ENCODE measurements at places on chromosomes 3 and 15. TPM values are rescaled to one million over a fixed set of nuclear protein-coding genes. Genes with fewer than 3 reads are reported as not detected.

Gene ZIC1
- total RNA-seq: not detected

DNA sequence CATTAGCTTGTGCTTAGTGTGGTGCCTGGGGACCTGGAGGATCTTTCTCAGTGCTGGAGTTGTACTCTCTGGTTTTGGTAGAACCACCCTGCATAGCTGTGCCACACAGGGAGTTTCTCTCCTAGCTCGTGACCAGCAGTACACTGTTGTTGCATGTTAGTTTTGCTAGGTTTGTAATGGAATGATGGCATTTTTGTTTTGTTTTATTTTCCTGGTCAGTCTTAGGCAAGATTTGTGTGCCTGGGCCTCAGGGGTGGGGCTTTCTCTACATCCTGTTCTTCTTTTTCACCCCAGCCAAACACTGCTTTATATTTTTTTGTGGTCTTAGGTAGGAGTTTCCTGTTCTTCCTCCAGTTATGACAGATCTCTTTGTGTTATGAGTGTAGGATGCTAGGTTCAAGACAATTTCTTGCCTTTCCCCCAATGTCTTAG, 534.5 kb upstream of the KCNMB2 start:
- peak; percentile 27 for DNase-seq

DNA sequence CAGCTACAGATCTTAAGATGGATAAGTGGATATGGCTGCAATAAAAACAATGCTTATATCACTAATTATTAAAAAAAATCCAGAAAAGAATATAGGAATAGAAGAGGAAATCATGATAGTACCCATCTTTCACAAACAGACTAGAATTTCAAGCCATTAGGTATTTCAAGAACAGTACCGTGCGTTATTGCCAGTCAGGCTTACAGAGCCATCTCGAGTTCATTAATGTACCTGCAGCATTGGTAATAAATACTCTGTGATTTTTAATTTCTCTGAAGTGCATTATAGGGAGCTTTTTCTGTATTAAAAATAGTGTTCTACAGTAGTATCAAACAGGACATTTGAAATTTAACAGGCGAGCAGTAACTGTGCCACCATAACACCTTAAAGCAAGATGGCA, 35.7 kb downstream of the ST3GAL6 start:
- no peak for DNase-seq

Gene ALPK3
- 0.22 TPM for total RNA-seq

- DNase-seq: no peak
Measured at GRCh38 chr3:25567388-25567787, 97.3 kb downstream of the TOP2B start.

DNA sequence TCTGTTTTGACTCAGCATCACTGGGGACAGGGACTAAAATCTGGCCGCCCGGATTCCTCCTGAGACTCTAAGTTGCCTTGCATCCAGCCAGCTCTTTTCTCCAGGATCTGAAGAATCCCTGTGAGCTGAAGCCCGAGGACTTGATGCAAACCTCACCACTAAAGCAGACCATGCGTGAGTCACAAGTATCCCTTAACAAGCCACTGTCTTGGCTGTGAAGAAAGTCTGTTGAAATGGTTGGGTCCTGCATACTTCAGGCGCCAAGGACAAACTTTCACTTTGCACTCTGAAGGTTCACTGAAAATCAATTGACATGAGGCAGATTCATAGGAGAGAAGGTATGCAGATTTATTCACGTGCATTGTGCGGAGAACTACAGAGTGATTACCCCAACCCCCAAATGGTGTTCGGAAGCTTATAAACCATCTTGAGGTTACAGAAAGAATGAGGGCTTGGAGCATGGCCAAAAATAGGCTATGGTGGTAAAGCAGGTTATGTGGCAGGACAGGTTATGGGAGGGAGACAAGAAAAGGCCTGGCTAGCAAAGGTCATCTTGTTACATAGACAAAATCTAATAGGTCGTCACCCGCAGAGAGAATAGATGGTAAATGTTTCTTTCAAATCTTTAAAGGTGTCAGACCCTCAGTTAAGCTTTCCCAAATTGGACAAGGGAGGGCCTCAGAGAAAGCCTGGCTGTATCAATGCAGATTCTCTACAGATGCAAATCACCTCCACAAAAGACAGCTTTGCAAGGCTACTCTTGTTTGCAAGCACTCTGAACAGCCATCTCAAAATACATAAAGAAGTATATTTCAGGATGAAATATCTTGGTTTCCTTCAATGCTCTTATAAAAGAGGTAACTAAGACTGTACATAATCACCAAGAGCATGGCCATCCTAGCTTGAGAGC, 126.3 kb upstream of the PLAAT1 start:
- no peak for DNase-seq

Gene GRIP2
- not detected for total RNA-seq

- DNase-seq: no peak
Measured at GRCh38 chr3:163768048-163768447, 1310.2 kb downstream of the SI start.

DNA sequence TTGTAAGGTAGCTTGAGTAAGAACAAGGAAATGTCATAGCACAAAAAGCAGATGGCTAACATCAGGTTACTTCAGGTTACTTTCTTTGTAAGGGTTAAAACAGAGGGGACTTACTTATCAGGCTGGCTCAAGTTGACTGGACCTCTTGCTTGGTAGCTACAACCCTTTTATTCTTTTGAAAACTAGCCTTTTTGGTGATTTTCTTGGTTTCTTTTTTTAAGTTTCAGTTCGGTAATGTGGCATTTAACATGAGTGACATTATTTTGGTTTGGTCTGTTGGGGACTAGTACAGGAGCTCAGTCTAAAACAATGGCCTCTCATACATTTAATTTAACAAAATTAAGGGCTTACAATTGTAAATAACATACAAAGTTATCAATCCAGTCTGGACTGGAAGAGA, 621.4 kb downstream of the OTOL1 start:
- no peak for DNase-seq

DNA sequence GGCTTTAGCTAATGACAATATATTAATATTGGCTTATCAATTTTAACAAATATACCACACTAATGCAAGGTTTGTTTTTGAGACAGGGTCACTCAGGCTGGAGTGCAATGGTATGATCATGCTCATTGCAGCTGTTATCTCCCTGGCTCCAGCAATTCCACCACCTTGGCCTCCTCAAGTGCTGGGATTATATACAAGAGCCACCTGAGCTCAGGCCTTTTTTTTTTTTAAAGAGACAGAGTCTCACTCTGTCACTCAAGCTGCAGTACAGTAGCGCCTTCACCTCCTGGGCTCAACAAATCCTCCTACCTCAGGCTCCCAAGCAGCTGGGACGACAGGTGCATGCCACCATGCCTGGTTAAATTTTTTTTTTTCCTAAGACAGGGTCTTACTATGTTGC, 11.7 kb downstream of the DLG1 start:
- DNase-seq: no peak

DNA sequence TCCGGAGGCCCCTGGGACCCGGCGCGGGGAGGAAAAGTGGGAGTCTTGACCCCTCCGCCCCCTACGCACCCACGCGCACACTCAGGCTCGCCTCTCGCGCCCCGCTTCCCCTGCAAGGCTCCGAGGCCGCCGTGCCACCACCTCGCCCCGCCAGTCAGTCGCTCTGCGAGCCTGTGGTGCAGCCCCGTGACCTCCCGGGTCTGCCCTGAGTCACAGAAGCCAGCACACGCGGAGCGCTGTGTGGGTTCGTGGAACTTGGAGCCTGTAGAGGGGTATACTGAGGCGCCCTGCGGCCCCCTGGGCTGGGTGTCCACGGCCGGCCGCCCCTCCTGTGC, 380 bp upstream of the ALS2CL start:
- no peak for DNase-seq

- no peak for DNase-seq
Measured at GRCh38 chr3:106811376-106811775, 565.9 kb upstream of the CCDC54 start.

DNA sequence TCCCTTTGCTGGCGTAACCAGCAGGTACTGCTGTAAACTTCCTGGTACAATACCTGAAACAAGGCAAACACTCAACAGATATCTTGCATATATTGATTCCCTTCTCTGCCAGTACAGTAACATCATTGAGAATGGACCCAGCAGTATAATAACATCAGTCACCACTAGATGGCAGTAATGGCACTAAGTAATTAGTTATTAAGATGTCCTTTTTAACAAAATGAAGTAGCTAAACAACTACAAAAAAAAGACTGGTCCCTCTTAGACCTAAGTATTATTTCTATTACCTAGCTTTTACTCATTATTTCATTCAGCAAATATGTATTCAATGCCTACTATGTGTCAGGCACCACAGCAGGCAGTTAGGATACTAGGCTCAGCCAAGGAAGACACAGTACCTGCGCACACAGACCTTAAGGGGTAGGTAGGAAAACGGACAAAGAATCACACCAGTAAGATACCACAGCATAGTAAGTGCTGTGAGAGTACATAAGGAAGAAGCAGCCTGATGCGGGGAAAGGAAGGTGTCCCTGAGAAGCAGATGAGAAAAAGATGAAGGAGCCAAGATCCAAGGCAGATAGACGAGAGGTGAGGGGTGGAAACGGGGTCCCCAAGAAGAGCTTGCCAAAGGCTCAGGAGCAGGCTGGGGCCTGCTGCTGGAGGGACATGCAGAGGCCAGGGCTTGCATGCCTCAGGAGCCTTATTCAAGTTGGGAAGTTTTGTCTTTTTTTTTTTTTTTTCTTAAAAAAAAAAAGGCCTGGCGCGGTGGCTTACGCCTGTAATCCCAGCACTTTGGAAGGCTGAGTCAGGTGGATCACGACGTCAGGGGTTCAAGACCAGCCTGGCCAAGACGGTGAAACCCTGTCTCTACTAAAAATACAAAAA, 102.7 kb upstream of the CHD2 start:
- DNase-seq: peak; percentile 87

Gene ASTE1
- total RNA-seq: 21.0 TPM

GRCh38 chr3:152203652-152204051, 65.1 kb upstream of the MBNL1 start:
- no peak for DNase-seq

Gene TRPM1
- not detected for total RNA-seq

Gene KLHL24
- 144 TPM for total RNA-seq

Gene ERICH6
- total RNA-seq: not detected

Gene WDR93
- not detected for total RNA-seq

DNA sequence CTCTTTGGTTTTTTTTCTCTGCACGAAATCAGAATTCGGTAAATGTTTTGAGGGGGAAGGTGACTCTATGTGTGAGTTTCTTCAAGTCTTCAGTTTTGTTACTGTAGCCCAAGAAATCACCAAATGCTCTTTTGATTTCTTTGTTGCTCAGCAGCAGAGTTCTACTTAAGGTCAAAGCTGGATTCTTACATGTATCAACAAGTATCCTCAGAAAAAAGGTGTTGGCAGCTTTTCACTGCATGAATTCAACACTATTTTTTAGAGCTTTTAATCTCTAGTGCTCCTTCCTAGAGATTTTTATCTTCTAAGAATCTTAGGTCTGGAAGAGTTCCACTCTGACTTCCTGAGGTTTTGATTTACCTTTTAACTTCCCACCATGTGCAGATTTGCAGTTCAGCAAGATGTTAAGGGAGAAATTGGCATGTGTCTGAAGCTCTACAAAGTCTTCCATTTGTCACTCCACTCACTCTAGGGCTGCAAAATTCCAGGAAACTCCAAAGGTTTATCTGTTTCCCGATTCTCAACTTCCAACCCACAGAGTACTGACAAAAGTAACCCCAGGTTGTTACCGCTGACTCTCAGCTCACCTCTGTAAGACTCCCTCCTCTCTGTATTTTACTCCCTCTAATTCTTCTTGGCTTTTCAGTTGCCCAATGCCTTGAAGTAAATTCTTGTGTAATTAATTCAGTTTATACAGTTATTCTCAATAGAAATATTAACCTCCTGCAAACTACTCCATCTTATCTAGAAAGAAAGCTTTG, 13.3 kb upstream of the CD200 start:
- DNase-seq: no peak

DNA sequence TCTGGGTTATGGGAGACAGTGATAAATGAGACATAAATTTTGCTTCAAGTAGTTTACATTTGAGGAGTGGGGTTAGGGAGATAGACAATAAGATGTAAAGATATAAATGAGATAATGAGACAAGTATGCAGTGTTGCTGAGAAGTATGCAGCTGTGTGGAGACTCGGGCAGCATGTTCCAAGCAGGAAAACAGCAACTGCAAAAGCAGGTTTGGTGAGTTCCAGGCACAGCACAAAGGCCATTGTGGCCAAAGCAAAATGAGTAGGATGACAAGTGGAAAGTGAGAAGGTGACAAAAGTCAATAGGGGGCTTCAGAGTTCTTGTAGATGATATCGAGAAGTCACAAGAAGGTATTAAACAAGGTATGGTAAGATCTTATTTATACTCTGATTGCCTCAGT, 259.1 kb upstream of the PEX5L start:
- DNase-seq: no peak

- DNase-seq: no peak
Measured at GRCh38 chr3:5055357-5056110, 66.6 kb upstream of the ARL8B start.

GRCh38 chr3:176611703-176612102, 585.6 kb downstream of the TBL1XR1 start:
- no peak for DNase-seq

DNA sequence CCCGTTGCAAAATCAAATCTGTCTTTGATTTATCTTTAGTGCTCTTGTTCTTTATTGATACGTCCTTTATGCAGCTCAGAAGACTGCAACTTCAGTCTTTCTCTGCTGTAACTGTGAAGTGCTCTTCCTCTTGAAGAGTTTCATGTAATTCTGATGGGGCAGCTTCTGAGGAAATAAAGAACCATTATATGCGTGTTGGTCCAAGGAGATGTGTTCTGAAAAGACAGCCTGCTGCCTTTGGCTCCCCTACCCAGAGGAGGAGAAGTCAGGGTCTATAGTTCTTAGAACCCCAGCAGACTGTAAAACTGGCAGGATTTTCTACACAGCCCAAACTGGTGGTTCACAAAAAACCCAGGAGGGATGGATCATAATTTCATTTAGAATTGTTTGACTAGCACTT, 22.4 kb upstream of the ABHD10 start:
- no peak for DNase-seq

GRCh38 chr15:84112025-84112424, 123.5 kb upstream of the GOLGA6L4 start:
- DNase-seq: no peak

Gene YEATS2
- total RNA-seq: 31.8 TPM

DNA sequence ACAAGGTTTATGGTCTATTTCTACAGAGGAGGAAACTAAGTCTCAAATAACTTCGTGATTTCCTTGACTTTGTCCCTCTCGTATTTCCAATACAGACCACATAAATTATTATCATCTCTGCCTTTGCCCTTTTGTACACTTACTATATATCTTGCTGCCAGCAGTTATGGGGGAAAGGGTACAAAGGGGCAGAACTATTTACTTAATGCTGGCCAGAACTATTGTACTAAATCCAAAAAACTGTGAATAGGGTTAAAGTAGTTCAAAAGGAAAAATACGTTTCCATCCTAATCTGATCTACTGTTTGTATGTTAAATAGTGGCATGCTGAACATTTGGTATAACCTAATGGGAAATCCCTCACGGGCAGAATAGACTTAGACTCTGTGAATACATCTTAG, 537.3 kb upstream of the SEMA6D start:
- no peak for DNase-seq

Gene TGM5
- not detected for total RNA-seq

Gene SELENOS
- 32.3 TPM for total RNA-seq

- no peak for DNase-seq
Measured at GRCh38 chr15:85976986-85977385, 102.7 kb upstream of the AGBL1 start.

GRCh38 chr3:33706056-33706455, 12.0 kb downstream of the CLASP2 start:
- DNase-seq: no peak

Data from CD4-positive, CD25-positive, alpha-beta regulatory T cell (primary cell).